Astrocyte of the cerebellum (primary cell): ENCODE measurements at places on chromosomes 4 and X.

DNA sequence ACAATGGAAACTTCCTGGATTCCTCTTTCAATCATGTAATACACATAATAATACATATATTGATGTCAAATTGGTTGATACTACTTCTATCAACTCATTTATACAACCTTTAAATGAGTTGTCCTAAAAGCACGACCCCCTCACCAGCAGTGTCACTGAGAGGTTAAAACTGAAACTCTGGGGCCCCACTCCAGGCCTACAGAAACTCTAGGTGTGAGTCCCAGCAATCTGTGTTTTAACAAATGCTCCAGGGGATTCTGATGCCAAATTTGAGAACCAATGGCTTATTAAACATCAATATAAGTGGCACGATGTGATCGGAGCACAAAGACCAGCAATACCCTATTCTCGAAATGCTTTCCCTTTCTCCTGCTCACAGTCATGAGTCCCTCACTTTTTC lies 47.9 kb downstream of the ATP8A1 start:
- DNase-seq: no peak

GRCh38 chr4:62952366-62952765 lies 1456.9 kb downstream of the TECRL start:
- DNase-seq: no peak

DNA sequence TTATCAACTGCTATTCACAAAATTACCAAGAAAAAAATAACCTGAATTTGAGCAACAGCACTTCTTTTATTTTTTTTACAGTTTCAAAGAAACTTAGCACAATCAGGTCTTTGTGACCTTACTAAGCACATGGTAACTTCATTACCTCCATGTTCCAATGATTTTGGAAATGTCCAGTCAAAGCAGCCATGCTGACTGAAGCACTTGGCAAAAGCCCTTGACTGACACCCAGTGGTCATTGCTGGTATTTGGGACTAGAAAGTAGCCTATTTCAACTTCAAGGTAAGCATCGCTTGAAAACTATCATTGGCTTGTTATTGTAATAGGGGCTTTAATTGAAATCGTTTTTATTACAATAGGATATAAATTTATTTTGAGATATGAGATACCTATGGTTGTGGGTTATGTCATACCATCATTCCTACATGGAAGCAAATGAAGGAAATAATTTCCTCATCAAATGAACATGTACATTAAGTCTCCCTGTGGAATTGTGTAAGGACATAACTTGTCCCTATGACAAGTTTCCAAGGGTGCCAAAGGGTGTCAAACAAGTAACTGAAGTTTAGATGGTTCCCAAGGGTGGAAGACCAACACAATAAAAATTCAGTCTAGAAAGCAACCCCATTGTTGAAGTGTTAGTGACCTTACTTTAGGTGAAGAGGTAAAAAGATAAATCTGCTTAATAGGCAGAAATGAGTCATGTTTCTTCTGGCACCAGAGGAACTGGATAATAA lies 15.2 kb upstream of the ANXA10 start:
- peak; percentile 64 for DNase-seq

DNA sequence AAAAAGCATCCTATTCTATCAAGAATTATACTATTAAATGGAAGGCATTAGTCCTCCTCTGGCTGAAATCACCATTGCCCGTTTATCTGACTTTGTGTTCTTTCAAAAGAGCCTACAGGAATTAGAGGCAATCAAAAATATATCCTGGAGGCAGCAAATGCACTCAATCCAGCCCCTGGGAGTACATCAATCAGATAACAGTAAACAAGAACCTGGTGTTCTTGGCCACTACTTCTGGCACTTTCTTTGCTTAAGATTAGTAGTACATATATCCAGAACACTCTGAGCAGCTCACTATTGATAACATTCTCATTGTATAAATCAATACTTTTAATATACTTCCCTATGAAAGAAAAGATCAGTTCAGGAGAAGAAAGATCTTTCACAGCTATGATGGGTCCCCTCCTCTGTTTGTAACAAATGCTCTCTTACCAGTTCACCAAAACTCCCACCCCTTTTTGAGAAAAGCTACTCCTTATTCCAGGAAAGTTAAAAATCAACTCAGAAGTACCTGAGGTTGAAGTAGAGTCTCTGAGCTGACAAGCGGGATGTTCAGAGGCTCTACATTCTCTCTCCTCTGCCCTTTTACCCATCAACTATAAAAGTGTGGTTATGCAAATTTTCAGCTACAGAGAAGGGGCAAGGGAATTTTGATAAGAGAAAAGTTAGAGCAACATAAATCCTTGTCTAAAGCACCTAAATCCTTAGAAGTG lies 176.0 kb downstream of the COX18 start:
- DNase-seq: no peak

GRCh38 chr4:154838694-154839093 lies 57.6 kb downstream of the RBM46 start:
- DNase-seq: no peak

- no peak for DNase-seq
Measured at GRCh38 chr4:87406462-87406861, 15.5 kb upstream of the HSD17B11 start.

GRCh38 chr4:111269439-111269838 lies 646.6 kb upstream of the PITX2 start:
- no peak for DNase-seq

GRCh38 chr4:81019006-81019405 lies 11.5 kb upstream of the BMP3 start:
- DNase-seq: no peak
